ENCODE measurements at places on chromosomes 6 and 20.
A peak's percentile ranks its signal among the peaks of the same experiment; 100 is the strongest.

DNA sequence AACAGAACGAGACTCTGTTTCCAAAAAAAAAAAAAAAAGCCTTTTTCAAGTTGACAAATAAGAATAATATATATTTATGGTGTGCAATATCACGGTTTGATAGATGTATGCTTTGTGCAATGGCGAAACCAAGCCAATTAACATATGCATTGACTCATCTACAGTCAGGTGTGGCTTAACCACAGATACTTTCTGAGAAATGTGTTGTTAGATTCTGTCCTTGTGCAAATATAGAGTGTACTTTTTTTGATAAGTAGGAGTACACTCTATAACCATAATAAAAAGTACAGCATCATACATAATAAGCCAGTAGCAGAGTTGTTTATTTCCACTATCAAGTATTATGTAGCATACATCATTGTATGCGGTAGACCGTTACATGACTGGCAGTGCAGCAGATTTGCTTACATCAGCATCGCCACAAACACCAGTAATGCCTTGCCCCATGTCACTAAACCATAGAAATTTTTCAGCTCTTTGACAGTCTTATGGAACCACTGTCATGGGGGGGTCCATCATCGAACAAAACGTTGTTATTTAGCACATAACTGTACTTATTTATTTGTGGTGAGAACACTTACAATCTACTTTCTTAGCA, 59.2 kb downstream of the TMEM170B start:
- DNase-seq = no peak

- DNase-seq = peak; percentile 62
Measured at GRCh38 chr20:37366743-37367142, 20.8 kb downstream of the SRC start.

DNA sequence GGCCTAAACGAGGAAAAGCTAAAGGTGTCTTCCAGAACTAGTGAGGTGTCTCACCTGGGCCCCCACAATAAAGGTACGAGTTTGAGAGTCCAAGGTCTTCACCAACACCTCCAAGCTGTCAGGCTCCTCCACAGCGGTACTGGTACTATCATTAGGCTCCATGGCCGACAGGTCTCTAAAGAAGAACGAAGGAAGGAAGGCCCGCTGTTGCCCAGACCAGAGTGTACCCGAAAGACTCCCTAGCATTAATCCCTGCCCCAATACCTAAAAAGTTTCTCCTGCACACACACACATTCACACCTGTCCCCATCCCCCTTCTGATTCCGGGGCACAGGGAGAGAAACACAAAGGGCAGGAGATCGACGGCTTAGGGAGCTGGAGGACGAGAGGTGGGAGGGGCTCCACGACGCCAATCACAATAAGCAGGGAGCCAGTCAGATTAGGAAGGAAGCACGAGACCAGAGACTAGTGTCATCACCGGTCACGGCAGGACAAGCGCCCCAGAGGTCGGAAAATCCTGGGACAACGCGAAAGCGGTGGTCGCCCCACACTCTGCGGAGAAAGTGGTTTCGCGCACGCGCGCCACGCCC, 764 bp downstream of the BAG6 start:
- DNase-seq = peak; percentile 64

DNA sequence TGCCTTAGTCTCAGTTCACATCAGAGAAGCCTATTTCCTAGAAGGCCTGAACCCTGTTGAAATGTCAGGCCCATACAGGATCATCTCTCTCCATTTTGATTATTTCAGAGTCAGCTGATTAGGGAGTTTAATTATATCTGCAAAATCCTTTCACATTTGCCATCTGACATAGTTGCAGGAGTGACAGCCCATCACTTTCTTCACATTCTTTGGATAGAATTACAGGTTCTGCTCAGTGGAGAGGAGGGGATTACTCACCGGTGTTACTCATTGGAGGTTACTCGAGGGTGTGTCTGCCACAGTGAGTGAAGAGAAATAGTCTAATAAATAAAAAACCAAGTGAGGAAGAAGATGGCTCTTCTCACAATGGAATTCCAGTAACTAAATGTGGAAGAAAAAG, 216.8 kb downstream of the TMEM242 start:
- DNase-seq = peak; percentile 61

- DNase-seq = no peak
Measured at GRCh38 chr6:117317261-117317660, 51.9 kb downstream of the VGLL2 start.

DNA sequence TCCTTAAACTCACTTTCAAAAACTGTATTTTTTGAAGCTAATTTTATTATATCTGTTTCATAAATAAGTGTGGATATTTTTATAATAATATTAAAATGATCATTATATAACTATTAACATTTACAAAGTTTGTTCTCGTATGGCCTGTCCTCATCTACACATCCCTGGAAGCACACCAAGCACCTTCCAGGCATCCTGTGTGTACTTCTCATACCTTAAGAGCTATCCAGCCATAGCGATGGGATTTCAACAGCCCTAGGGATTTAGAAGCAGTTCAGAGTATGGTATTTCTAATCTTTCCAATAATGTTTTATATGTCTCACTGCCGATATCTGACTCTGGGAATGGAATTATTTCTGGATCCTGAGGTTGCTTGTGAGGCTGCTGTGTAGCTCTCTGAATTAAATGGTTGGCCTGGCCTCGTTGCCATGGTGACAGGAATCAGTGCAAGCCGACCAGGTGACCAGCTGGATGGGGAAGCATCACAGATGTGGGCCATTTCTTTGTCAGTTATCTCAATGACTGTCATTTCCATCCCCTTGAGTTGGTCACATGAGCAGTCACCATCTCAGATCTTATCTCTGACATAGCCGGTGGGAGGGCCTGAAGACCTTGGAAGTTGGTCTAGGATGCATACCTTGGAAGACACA, 265.2 kb upstream of the RIN2 start:
- DNase-seq = no peak

GRCh38 chr6:99739526-99739925, 132.9 kb downstream of the PRDM13 start:
- no peak for DNase-seq

- peak; percentile 36 for DNase-seq
Measured at GRCh38 chr6:28695715-28696114, 170.0 kb downstream of the GPX5 start.

- no peak for DNase-seq
Measured at GRCh38 chr20:47768016-47768824, 17.1 kb downstream of the SULF2 start.

DNA sequence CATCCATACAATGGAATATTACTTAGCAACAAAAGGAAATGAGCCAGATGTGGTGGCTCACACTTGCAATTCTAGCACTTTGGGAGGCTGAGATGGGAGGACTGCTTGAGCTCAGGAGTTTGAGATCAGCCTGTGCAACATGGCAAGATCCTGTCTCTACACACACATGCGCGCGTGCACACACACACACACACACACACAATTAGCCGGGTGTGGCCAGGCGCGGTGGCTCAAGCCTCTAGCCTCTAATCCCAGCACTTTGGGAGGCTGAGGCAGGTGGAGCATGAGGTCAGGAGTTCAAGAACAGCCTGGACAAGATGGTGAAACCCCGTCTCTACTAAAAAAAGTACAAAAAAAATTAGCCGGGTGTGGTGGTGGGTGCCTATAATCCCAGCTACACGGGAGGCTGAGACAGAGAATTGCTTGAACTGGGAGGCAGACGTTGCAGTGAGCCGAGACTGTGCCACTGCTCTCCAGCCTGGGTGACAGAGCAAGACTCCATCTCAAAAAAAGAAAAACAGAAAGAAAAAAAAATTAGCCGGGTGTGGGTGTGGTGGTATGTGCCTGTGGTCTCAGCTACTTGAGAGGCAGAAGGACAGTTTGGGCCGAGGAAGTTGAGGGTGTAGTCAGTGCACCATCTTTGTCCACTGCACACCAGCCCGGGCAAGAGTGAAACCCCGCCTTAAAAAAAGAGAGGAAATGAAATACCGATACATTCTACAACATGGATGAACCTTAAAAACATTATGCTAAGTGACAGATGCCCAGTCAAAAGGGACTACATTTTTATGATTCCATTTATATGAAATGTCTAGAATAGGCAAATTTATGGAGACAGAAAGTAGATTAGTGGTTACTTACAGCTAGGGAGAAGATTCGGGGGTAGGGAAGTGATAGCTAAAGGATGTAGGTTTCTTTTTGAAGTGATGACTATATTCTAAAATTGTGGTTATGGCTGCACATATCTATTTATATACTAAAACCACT, 52.5 kb downstream of the RBL1 start:
- peak; percentile 24 for DNase-seq

- no peak for DNase-seq
Measured at GRCh38 chr6:89475634-89476033, 42.7 kb downstream of the ANKRD6 start.

DNA sequence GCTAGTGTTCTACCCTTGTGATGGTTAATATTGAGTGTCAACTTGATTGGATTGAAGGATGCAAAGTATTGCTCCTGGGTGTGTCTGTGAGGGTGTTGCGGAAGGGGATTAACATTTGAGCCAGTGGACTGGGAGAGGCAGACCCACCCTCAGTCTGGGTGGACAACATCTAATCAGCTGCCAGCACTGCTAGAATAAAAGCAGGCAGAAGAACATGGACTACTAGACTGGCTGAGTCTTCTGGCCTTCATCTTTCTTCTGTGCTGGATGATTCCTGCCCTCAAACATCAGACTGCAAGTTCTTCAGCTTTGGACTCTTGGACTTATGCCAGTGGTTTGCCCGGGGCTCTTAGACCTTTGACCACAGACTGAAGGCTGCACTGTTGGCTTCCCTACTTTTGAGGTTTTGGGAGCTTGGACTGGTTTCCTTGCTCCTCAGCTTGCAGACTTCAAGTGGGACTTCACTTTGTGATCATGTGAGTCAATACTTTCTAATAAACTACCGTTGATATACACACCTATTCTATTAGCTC, 50.1 kb downstream of the SDHAF4 start:
- no peak for DNase-seq

- DNase-seq = no peak
Measured at GRCh38 chr20:1075616-1076015, 42.8 kb upstream of the PSMF1 start.

GRCh38 chr6:161354276-161354840, 80.5 kb upstream of the AGPAT4 start:
- no peak for DNase-seq

DNA sequence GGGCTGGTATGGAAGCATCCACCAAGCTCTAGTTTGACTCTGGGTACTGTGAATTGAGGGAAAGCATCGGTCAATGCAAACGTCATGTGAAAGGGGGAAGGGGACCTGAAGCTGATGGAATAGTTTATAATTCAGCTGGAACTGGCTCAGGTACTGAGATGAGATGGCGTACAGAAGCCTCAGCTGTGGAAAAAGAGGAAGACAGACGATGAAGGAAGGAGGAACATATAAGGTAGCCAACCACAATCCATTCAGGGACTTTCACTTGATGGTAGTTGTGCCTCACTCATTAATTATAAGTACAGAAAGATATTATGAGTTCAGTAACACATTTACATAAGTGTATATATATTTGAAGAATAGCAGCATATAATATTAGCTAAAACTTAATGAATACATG, 2.7 kb downstream of the CALHM5 start:
- DNase-seq = no peak

DNA sequence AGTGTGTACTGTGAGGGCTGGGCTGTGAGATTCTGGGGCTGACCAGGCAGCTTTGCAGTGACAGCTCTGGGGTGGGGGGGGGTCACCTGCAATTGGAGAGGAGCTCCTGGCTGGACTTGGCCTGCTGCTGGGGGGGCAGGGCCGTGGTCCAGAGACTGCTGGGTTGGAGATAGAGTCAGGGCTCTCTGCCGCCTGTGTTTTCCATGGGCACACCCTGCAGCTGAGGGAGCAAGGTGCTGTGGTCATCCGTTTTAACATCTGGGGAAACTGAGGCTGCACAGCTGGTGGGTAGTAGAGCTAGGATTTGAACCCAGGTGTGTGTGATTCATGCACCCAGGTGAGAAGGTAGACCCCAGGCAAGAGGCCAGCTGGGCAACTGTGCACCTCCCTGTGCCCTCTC, 7.3 kb downstream of the DLGAP4 start:
- no peak for DNase-seq

- no peak for DNase-seq
Measured at GRCh38 chr6:17501982-17502704, 98.0 kb upstream of the FAM8A1 start.

DNA sequence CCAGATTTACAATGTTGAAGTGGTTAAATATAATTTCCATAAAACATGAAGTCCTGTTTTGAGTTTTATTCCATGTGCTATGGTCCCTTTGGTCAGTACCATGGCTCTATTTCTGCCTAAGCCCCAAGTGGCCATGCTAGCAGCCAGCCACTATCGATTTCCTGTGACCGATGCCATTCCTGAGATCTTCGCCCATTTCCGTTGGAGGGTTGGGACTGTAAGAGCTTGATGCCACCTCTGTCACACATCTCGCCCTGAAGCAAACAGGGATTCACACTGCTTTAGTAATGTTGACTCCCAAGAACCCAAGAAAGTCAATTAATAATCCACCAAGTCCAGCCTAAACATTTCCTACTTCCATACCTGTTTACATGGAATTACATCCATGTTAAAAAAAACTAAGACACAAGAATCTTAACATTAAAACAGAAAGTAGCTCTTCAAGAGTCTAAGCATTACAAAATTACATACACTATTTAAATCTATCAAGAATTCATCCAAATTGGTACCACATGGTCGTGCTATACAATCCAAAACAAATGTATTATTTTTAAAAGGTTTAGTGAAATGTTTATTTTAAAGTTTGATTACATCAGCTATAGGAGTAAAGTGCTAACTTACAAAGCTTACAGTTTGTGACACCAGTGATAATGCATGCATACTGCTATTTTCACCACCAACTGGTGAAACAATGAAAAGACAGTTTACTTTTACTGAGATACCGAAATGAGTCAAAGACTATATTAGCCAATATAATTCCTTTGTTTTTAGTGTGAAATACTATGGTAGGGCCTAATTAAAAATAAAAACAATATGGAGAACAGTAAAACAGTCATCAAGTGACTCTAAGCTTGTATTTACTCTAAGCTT, 2.5 kb downstream of the RBM39 start:
- DNase-seq = peak; percentile 53

GRCh38 chr6:149701714-149702113, 16.2 kb downstream of the LATS1 start:
- DNase-seq = peak; percentile 77

- DNase-seq = no peak
Measured at GRCh38 chr20:58995461-58996225, 11.4 kb downstream of the CTSZ start.

GRCh38 chr6:18263418-18264218, 712 bp downstream of the DEK start:
- no peak for DNase-seq

DNA sequence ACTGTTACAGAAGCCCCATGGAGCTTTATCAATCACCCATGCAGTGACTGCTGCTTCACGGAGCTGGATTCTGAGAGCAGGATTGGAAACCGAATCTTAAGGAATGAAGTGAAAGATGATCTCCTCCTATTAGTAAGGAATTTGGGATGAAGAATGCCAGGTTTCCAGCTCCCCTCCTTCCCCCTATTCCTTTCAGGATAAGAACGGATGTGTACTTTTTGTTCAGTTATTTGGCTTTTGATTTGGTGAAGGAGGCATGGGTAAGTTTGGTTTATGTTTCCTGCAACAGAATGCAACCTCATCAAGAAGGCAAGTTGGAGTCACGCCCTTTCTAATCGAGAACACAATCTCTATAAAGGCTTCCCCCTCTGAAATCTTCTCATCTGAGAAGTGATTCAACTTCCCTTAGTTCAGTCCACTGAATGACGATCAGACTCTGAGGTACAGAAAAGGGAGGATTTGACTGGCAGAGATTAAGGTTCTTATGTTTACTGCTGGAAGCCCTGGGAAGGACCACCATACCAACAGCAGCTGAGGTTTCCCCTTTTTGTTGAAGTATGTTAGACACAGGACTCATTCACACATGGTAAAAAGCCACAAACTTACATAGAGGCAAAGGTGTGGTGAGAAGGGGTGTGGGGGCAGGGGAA, 5.5 kb downstream of the ELMO2 start:
- DNase-seq = peak; percentile 56

- peak; percentile 32 for DNase-seq
Measured at GRCh38 chr6:136408204-136408603, 118.6 kb upstream of the BCLAF1 start.
